ENCODE measurements at places on chromosomes 5 and 9. TPM values are rescaled to one million over a fixed set of nuclear protein-coding genes. Genes with fewer than 3 reads are reported as not detected.

DNA sequence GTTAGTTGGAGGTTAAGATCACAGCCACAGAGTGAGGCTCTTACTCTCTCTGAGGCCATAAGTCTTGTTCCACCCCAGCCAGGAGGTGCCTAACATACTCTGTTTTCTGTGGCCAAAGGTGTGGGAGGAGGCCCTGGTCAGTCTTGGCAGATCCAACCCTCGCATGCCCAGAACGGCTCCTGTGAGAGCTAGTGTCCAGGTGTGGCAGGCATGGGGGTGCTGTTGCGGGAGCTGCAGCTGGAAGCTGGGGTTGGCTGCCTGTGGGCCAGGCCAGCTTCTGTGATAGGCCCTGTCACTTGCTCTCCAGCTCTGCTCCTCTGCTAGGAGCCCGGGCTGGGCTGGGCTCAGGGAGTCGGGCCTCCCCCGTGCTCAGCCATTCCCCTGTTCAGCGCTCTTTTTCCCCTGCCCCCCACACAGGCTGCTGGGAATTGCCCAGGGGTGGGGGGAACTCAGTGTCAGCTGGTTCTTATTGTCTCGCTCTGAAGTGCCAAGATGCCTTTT is 31.6 kb downstream of the IER5L start:
- H3K27me3 ChIP-seq: no peaks in the 10 kb centered on the region
- H3K27ac ChIP-seq: peak overlapping the region; percentile 60
- no peak for DNase-seq
- peaks cover 22% of the 10 kb centered on the region for H3K36me3 ChIP-seq
- no peak overlapping the region for H3K4me3 ChIP-seq
- peaks cover 31% of the 10 kb centered on the region for H3K4me1 ChIP-seq

DNA sequence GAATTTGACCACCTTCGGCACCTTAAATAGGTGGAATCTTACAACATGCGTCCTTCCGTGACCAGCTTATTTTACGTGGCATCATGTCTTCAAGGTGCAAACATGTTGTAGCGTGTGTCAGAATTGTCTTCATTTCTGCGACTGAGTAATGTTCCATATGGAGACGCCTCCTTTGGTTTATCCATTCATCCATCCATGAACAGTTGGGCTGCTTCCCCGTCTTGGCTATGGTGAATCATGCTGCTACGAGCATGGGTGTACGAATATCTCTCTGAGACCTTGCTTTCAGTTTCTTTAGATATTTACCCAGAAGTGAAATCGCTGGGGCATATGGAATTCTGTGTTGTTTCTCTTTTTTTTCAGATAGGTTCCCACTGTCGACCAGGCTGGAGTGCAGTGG is 391.9 kb upstream of the IRX2 start:
- H3K27ac ChIP-seq: no peak overlapping the region
- no peak overlapping the region for H3K4me3 ChIP-seq
- H3K4me1 ChIP-seq: no peaks in the 10 kb centered on the region
- no peaks in the 10 kb centered on the region for H3K27me3 ChIP-seq
- H3K36me3 ChIP-seq: no peaks in the 10 kb centered on the region
- DNase-seq: no peak

- H3K27me3 ChIP-seq: no peaks in the 10 kb centered on the region
- H3K27ac ChIP-seq: no peak overlapping the region
- H3K4me3 ChIP-seq: no peak overlapping the region
- no peaks in the 10 kb centered on the region for H3K36me3 ChIP-seq
- no peak for DNase-seq
Observed at GRCh38 chr9:77426712-77427111, 221.4 kb downstream of the GNA14 start.

GCNT4 gene
- 14.4 TPM for total RNA-seq

FAM169A gene
- total RNA-seq: 83.1 TPM

PTRH1 gene
- 11.2 TPM for total RNA-seq

DNA sequence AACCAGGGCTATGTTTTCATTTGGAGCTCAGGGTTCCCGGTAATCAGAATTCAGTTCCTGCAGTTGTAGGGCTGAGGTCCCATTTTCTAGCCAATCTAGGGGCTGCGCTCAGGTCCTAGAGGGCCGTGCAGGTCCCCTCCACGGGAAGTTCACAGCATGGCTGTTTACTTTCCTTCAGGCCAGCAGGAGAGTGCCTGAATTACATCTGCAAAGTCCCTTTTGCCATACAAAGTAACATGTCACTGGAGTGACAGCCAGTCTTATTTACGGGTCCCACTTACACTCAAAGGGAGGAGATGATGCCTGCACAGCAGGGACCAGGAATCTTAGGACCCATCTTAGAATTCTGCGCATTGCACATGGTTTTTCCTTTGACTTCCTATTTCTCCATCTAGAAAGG is 29.9 kb upstream of the TGFBI start:
- no peaks in the 10 kb centered on the region for H3K4me1 ChIP-seq
- no peaks in the 10 kb centered on the region for H3K27me3 ChIP-seq
- H3K36me3 ChIP-seq: no peaks in the 10 kb centered on the region
- no peak overlapping the region for H3K27ac ChIP-seq
- DNase-seq: no peak

- H3K4me3 ChIP-seq: no peak overlapping the region
- no peak for DNase-seq
- H3K4me1 ChIP-seq: no peaks in the 10 kb centered on the region
- no peak overlapping the region for H3K27ac ChIP-seq
- H3K27me3 ChIP-seq: no peaks in the 10 kb centered on the region
Observed at GRCh38 chr9:96232539-96233241, 69.3 kb downstream of the HSD17B3 start.

DNA sequence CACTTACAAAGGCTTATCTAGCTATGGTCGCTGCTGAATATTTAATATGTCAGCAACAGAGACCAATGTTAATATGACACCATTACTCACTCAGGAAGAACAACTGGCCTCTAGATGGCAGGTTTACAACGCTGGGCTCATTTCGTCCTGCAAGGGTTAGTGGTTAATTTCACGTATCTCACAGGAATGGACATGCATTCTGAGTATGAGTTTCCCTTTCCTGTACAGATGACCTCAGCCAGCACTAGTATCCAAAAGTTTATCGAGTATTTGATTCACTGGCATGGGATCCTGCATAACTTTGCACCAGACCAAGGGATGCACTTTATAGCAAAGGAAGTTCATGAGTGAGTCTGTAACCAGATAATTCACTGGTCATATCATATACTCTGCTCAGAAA is 8.7 kb upstream of the TRPC7 start:
- no peak overlapping the region for H3K4me3 ChIP-seq
- no peak for DNase-seq
- no peaks in the 10 kb centered on the region for H3K36me3 ChIP-seq
- no peaks in the 10 kb centered on the region for H3K27me3 ChIP-seq
- H3K4me1 ChIP-seq: no peaks in the 10 kb centered on the region

GRCh38 chr5:150783422-150783928 is 4.9 kb downstream of the SMIM3 start:
- DNase-seq: no peak
- H3K36me3 ChIP-seq: 0 out of 2 replicates have a peak, but pooled peaks cover 3% of the 10 kb centered on the region
- no peak overlapping the region for H3K4me3 ChIP-seq
- H3K27ac ChIP-seq: 0 out of 2 replicates have a peak overlapping the region, but pooled peaks have one; percentile 37

DNA sequence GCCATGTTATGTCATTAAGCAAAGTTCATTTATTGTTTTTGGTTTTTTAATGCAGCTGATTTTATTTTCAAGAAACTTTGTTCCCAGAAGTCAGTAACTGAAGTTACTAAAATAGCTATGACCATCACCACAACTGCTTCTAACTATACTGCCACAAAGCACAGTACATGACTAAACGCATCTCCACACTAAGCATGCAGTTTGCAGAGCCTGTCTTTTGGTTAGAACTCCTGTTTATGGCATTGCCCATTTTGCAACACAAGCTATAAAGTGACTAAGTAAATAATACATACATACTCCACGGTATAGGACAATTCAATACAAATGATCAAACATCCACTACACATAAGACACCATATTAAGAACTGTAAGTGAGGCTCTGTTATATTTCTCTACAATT is 109.7 kb downstream of the MLLT3 start:
- no peak for DNase-seq
- H3K27me3 ChIP-seq: no peaks in the 10 kb centered on the region
- no peak overlapping the region for H3K27ac ChIP-seq
- H3K4me1 ChIP-seq: no peaks in the 10 kb centered on the region

- no peaks in the 10 kb centered on the region for H3K36me3 ChIP-seq
- H3K27me3 ChIP-seq: no peaks in the 10 kb centered on the region
- no peak overlapping the region for H3K27ac ChIP-seq
- DNase-seq: no peak
Observed at GRCh38 chr5:157198277-157198986, 17.8 kb downstream of the ITK start.

DNA sequence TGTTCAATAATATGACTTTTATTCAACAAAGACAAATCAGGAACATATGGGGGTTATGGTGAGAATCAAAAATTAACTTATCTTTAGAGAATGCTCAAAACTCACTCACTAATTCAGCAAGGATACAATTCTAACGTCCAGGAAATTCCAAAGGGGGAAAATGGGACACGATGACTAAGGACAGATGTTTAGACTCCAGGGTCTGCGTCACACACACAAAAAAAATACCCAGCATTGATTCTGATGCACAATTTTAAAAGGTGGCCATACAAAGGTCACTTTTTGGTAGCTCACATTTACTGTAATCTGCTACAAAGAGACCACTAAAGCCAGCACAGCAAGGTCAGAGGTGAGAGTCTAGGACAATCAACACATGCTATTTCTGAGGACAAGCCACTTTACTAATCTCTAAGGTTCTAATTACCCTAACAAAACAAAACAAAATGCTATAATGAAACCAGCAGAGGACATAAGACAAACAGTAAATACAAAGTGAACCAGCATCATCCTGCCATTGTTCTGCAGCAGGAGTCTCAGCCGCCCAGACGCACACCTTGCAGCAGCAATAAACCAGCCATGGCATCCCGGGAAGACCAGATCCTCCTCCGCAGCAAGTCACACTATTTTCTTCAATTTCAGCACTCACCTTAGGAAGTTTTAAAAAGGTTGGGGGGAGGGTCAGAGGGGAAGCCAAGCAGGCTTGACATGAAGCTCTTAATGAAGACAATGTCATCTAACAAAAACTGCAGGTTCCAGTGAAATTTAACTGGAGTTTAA is 57.8 kb downstream of the TTC39B start:
- no peak overlapping the region for H3K27ac ChIP-seq
- no peak for DNase-seq
- no peaks in the 10 kb centered on the region for H3K27me3 ChIP-seq
- no peaks in the 10 kb centered on the region for H3K36me3 ChIP-seq
- no peak overlapping the region for H3K4me3 ChIP-seq
